ENCODE measurements at places on chromosomes 6 and 20.

DNA sequence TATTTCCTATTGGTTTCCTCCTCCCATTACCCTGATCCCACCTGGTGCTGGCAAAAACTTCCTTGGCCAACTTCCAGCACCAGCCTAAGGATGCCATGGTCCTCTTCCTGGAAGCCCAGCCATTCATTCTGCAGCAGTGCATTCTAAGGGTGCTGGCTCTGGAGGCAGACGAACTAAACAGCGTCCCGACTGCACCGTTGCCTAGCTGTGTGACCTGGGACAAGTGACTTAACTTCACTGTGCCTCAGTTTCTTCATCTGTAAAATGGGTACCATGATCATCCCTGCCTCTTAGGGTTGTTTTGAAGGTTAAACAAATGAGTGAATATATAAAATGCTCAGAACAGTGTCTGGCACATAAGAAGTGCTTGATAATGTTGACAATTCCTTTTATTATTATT lies 120.9 kb upstream of the ZNF217 start:
- DNase-seq: no peak

- DNase-seq: no peak
Measured at GRCh38 chr6:81969814-81970213, 217.3 kb upstream of the TENT5A start.

DNA sequence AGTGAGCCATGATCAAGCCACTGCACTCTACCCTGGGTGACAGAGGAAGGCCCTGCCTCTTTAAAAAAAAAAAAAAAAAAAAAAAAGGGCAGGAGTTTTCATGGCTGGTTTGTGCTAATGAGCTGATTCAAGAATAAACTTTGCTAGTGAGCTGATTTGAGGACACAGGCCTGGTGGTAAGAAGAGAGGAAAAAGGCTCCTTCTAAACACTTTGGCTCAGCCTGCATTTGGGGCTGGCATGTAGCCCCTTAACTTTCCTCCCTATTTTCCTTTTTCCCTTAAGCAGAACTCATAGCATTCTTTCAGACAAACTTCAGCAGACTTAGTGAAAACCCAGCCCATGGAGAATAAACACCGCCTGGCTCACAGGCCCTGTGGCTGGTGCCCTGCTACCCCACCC lies 432.7 kb downstream of the PTPRT start:
- no peak for DNase-seq

GRCh38 chr6:117818449-117818848 lies 88.6 kb upstream of the SLC35F1 start:
- DNase-seq: no peak

- DNase-seq: no peak
Measured at GRCh38 chr20:52983726-52984450, 11.7 kb downstream of the TSHZ2 start.

GRCh38 chr6:527989-528673 lies 128.8 kb downstream of the HUS1B start:
- no peak for DNase-seq

- DNase-seq: no peak
Measured at GRCh38 chr6:159212525-159213280, 43.5 kb downstream of the FNDC1 start.

GRCh38 chr6:36436466-36436865 lies 6.2 kb downstream of the PXT1 start:
- no peak for DNase-seq

GRCh38 chr20:54708229-54708628 lies 232.8 kb downstream of the DOK5 start:
- no peak for DNase-seq

DNA sequence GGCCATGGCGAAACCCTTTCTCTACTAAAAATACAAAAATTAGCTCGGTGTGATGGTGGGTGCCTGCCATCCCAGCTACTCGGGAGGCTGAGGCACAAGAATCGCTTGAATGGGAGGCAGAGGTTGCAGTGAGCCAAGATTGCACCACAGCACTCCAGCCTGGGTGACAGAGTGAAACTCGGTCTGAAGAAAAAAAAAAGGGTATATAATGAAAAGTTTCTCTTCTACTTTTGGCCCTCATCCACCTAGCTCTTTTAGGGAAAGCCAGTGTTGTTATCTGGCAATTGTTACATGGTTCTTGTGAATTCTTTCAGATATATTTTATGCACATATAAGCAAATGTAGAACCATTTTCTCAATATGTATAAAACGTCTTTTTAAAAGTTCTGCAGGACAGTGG lies 19.0 kb downstream of the KIF3B start:
- DNase-seq: no peak

DNA sequence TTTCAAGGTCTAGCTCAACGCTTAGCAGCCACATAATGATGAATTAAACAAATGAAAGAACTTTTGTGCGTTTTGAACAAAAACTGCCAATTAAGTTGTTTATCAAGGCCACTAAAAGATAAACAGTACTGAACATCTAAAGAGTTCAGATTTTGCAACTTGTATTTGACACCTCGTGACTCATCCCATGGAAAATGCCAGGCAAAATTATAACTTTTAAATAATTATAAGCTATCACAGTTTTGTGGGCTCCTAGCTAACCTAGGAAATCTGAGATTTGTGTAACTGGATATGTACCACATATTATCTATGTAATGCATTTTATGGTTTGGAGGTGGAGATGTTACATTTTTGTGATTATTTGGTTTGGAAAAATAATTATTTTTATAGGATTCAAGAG lies 9.6 kb upstream of the BAG2 start:
- no peak for DNase-seq

GRCh38 chr6:161884782-161885181 lies 610.9 kb upstream of the AGPAT4 start:
- no peak for DNase-seq

All from GM20000 (cell line).